Fibroblast of lung (primary cell): ENCODE measurements at places on chromosomes 11 and 22.
A peak's percentile ranks its signal among the peaks of the same experiment; 100 is the strongest.

DNA sequence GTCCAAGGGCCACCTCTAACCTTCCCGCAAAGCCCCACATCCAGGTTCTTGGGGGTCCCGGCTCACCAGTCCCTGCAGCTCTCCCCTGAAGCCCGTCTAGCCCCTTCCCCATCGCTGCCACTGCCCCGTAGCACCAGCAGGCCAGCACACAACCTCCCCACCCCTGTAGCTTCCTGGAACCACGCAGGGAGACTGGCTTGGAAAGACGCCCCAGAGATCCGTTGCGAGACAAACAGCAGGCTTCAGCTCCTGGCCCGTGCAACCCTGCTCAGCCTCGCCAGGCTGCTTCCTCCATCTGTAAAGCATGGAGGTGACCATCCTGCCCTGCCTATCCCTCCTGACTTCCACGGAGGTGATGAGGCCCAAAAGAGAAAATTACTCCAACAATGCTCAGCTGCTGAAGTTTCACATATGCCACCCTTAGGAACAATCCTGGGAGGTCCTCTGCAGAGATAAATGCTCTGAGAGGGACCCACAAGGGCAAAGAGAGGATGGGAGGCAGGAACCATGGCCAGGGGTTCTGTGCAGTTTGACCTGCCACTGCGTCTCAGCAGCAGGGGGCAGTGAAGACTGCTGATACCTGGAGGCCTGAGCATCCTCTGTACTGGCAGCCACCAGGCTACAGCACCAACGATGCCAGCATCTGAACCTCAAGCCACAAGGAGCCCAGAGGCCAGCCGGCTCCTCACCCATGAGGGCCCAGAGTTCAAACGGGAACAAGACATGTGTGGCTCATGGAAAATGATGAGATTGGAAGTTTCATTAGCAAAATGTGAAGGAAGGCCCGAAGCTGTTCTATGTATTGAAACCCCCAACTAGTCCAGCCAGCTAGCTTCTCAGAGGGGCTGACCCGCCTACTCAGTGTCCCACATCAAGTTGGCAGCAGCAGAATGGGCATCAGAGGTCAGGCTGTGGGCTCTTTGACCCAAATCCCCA, 16.1 kb downstream of the DGCR2 start:
- DNase-seq = no peak

DNA sequence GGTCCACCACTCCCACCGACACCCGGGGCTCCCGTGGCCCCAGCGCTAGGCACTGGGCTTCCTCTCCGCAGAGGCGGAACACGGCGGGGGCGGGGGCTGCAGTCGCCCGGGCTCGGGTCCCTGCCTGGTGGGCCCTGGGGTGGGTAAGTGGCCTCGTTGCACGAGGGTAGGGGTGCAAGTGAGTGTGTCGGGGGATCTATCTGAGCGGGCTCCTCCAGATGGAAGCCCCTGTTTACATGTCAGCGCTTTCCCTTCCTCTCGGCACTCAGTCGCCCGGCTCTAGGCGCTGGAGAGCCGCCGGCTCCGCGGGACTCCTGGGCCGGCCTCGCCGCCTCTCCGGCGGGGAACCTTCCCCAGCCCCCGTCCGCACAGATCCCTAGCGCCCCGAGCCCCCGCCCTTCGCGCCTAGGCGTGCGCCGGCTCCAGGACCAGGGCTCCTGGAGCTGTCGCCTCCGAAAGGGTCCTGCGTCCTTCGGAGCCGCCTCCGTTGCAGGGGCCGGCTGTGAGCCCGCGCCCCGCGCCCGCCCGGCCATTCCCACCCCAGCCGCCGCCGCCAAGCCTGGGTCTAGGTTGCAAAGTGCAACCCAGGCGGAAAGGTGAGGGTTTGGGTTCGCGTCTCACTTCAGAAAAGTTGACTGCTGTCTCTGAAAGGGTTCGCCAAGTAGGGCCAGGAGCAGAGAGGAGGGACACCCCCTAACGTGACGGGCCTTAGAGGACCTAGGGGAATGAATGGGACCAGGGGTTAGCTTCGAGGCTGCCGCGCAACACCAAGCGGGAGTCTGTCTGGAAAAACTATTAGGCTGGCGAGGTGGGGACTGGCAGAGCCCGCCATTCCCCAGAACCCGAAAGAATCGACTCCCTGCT, 978 bp downstream of the FLI1 start:
- DNase-seq = peak; percentile 17

- DNase-seq = peak; percentile 72
Measured at GRCh38 chr22:35894937-35895708, 133.5 kb downstream of the RBFOX2 start.

GRCh38 chr11:12797996-12798395, 123.8 kb downstream of the TEAD1 start:
- no peak for DNase-seq

GRCh38 chr22:20151276-20151588, 377 bp upstream of the CCDC188 start:
- no peak for DNase-seq
